ENCODE measurements at places on chromosomes 7 and 10.
A peak's percentile ranks its signal among the peaks of the same experiment; 100 is the strongest.

- DNase-seq = no peak
These were observed 41.0 kb upstream of the AMPH start for GRCh38 chr7:38671911-38672905.

DNA sequence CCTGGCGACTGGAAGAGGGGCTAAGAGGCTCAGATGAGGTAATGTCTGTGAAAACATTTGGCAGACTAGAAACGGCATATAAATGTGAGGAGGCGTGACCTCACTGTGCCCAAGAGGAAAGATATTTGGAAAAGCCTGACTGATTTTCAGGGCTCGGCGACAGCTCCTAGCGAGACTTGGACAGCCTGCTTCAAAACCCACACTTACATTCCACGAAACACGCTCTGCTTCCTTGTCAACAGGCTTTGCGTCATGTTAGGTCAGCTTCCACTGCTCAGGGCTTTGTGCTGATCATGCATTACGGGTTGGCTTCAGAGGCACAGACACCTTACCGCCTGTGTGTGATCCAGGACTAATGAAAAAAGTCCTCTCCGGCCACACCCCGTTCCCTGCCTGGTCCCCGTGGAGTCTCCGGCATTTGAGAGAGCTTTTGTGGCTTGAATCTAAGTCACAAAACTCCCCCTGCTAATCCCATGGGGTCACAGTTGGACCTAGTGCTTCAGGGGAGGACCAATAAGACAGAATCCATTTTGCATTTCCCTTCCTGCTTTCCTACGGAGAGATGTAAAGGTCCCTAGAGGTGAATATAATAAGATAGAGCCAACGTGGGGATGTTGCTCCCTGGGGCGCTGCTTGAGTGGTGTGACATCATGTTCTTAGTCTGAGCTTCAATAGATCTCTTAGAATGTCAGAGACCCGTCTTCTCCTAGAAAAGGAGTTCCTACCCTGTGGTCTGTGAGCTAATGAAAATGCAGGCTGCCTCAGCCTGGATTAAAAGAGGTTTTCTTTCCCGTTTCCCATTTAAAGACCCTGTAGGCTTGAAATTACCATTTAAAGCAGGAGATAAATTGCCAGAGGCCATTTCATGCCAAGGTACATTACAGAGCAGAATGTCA is 25.5 kb downstream of the FGFBP3 start:
- peak; percentile 56 for DNase-seq

- DNase-seq = no peak
These were observed 153.1 kb upstream of the SORCS1 start for GRCh38 chr10:107317592-107317991.

- peak; percentile 89 for DNase-seq
These were observed 169.3 kb upstream of the AKR1E2 start for GRCh38 chr10:4656576-4657194.

DNA sequence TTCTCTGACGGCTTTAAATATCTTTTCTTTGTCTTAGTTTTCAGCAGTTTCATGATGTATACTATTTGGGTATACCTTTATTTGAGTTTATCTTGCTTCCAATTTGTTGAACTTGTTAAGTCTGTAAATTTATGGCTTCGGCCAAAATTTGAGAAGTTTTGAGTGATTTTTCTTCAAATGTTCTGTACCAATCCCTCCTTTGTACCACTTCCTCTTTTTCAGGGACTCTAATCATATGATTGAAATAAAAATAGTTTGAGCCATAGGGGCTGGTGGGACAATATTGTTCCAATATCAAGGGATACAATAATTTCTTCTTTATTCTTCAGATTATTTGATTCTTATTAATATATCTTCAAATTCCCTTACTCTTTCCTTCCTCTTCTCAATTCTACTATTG is 43.1 kb upstream of the CTTNBP2 start:
- DNase-seq = no peak

DNA sequence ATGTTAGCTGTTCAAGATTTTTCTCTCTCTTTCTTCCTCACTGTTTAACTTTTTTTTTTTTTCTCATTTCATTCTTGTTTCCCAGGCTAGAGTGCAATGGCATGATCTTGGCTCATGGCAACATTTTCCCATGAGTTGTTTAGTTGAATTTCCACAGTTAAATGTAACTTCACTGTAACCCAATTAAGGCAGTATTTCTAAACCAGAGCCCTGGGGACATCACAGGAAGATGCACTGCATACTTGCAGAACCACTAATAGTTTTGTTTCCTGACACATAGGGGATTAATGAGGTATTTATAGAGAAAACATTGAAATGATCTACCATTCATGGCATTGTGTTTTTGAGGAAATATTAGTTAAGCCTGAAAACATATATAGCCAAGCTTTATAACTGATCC is 795.6 kb upstream of the GHITM start:
- DNase-seq = peak; percentile 44

GRCh38 chr10:110859206-110859972 is 12.3 kb upstream of the PDCD4 start:
- peak; percentile 42 for DNase-seq

DNA sequence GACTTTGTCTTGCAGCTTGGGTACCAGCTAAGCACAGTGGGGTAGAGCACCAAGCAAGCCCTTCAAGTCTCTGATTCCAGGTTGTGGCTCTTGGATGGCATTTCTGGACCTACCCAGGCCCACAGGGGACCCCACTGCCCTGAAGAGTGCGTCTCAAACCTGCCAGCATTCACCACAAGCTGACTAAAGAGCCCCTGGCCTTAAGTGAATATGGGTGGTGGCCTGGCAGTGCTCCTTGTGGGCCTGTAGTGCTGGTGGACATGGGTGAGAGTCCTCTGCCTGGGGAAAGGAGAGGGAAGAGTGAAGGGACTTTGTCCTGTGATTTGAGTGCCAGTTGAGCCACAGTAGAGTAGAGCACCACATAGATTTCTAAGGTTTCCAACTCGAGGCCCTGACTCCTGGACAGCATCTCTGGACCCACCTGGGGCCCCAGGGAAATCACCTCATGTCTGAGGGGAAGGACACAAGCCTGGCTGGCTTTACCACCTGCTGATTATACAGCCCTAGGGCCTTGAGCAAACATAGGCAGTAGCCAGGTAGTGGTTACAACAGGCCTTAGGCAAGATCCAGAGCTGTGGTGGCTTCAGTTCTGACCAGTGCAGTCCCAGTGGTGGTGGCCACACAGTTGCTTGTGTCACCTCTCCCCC is 23.7 kb downstream of the GSDME start:
- DNase-seq = no peak

DNA sequence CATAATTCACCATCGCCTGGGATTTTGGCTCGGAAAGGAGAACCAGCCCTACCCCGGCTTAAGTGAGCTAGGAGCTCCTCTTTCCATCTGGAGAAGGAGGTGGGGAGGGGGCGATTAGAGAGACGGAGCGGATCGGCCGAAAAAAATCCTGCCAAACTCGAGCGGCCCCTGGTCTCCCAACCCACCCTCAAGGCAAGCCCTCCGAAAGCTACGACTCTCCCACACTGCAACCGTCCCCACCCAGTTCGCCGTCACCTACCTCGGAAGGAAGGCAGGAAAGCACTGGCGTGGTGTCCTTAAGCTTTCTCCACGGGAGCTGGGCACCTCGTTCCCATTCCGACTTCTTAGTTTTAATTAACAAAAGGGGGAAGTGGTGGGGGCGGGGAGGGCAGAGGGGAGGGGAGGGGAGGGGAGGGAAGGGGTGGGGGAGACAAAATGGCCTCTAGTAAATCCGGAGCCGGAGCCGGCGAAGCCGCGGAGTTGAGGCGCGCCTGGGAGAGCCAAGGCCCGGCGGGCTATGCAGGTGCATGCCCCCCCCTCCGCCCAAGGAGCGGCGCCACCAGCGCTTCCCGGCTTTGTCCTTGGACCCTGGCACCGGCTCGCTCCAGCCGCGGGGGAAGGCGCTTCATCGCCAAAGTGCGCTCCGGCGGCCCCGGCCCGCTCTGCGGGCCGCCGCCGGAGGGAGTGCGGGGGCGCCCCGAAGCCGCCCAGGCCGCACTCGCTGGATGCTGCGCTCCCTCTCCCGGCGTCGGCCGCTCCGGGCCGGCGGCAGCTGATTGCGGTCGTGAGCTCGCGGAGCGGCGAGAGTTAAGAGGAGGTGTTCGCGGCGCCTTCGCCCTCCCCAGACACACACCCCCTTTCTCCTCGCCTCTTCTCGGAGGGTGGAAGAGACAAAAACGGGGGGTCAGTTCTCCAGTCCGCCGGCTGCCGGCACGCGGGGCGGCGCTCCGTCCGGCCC is at the start of gene LRRC4:
TSS of gene LRRC4 (minus strand) at position 784 of the 958 bp plus-strand sequence. CDS start 797 bp downstream, outside the sequence.
- DNase-seq = peak; percentile 75

DNA sequence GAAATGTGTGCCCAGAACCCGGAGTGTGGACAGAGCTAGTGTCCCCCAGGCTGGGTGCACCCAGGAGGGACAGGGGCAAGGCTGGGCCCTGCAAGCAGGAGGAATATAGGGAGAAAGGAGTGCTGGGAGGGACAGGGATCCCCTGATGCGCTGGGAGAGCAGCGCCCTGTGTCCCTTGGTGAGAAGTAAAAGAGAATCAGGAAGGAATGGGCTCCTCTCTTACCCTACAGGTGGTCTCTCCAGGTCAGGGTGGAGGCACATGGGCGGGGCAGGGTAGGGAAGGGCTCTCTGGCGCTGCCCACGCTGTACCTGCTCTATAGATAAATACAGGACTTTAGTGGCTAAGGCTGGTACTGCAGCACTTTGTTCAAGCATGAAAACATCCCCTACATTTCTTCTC is 753.8 kb downstream of the GRID1 start:
- DNase-seq = no peak

- no peak for DNase-seq
These were observed 6.4 kb upstream of the SOSTDC1 start for GRCh38 chr7:16471933-16472332.

- DNase-seq = no peak
These were observed 152.1 kb upstream of the RHOBTB1 start for GRCh38 chr10:61096056-61096455.

GRCh38 chr10:79097021-79097872 is 28.5 kb downstream of the ZMIZ1 start:
- DNase-seq = no peak

- no peak for DNase-seq
These were observed 121.2 kb upstream of the PRKCQ start for GRCh38 chr10:6701289-6701688.

DNA sequence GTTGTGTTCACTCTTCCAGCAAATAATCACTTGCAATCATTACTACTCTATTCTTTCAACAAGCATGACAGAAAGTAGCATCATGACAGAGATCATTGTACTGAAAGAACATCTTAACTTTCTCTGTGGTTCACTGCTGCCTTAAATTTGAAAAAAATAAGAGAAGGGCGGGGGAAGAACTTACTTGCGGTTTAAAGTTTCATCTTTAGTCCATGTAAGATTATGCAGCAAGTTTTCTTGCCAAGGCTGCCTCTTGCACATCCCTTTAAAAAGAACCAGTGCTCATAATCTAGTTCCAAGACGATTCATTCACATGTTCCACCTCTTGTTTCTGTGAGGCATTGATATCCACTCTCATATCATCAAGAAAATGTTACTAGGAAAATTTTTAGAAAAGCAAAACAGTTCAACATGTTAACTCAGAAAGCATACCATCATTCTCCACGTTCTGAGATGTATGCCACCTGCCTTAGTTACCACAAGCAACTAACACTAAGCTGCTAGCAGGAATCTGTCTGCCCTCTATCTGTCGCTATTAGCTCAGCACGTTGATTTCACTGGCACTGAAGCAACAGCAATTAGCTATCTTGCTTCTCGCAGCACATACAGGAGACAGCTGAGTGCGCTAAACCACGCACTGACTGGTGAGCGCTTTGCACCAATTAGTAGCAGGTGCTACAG is at the start of gene PCDH15:
TSS of gene PCDH15 (minus strand) at position 491 of the 681 bp plus-strand sequence. CDS start 136,969 bp downstream, outside the sequence.
- no peak for DNase-seq

DNA sequence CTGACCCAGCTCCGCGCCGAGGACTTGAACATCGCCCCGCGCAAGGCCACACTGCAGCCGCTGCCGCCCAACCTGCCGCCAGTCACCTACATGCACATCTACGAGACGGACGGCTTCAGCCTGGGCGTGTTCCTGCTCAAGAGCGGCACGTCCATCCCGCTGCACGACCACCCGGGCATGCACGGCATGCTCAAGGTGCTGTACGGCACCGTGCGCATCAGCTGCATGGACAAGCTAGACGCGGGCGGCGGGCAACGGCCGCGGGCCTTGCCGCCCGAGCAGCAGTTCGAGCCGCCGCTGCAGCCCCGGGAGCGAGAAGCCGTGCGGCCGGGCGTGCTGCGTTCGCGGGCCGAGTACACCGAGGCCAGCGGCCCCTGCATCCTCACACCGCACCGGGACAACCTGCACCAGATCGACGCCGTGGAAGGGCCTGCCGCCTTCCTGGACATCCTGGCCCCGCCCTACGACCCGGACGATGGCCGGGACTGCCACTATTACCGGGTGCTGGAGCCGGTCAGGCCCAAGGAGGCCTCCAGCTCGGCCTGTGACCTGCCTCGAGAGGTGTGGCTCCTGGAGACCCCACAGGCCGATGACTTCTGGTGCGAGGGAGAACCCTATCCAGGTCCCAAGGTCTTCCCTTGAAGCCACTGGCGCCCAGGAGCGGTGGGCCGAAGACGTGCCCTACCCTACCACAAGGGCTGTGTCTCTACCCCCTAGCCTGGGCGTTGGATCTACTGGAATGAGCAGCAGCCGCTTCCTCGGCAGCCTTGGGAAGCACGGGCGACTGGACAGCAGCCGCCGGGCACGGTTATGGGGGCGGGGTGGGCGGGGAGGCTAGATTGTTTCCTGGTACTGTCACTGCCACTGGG is 945 bp downstream of the ADO start:
- peak; percentile 80 for DNase-seq

GRCh38 chr10:125060482-125060825 is 99.9 kb downstream of the CTBP2 start:
- peak; percentile 80 for DNase-seq

- DNase-seq = peak; percentile 29
These were observed 26.1 kb downstream of the KLRG2 start for GRCh38 chr7:139457153-139457946.

DNA sequence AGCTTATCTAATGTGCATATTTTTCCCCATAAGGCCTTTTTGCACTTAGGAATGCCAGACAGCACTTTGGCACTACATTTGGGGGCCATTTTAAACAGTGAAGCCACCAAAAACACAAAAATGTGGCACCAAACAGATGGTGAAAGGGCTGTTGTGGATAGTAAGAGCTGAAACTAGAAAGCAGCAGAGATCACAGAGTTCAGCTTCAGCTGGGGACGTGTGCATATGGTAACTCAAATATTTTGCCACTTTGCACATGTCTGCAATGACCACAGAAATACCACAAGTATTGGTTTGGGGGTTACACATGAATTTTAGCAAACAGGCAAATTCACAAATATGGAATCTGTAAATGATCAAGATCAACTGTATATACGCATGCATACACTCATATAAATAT is 72.8 kb downstream of the PODXL start:
- no peak for DNase-seq

- peak; percentile 50 for DNase-seq
These were observed 1.1 kb downstream of the AUTS2 start for GRCh38 chr7:69599286-69599954.

DNA sequence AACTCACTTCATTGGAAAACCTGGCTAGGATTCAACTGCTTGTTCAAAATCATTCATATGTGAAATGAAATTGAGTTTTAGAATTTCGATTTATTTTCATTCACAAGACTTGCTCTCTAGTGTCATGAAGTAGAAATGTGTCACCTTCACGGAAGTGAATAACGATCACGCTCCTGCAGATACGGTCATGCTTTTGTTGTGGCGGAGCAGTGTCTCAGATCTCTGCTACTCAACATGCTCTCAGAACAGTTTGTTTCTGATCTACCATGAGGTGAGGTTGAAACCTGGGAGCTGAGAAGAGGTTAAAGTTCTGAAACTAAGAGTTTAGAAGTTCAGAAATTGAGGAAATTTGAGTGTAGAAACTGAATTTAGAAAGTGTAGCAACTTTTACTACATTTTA is 13.8 kb upstream of the PITRM1 start:
- DNase-seq = no peak

- DNase-seq = no peak
These were observed 39.6 kb downstream of the ADAMTS14 start for GRCh38 chr10:70711911-70712310.
